ENCODE measurements at places on chromosomes 2 and 18.

DNA sequence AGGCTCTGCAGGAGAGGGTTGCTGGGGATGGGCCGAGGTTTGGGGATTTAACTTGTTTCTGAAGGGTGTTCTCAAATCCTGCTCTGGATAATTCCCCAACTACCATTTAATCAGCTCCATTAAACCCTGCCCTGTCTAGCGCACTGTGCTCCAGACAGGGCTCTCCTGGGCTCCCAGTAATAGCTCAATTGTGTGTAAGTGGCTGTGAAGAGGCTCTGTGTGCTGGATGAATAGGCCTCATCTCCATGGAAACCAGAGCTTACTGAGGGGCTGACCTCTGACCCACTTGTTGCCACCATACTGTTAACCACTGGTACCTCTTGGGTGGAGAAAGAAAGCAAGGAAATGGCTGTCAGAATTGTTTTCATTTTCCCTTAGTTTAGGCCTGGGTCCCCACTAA is 92.9 kb downstream of the TGOLN2 start:
- no peak for DNase-seq

- DNase-seq = no peak
These were observed 128.7 kb upstream of the CYP26B1 start for GRCh38 chr2:72276356-72276755.

- no peak for DNase-seq
These were observed 10.5 kb upstream of the PIEZO2 start for GRCh38 chr18:11159844-11160243.

DNA sequence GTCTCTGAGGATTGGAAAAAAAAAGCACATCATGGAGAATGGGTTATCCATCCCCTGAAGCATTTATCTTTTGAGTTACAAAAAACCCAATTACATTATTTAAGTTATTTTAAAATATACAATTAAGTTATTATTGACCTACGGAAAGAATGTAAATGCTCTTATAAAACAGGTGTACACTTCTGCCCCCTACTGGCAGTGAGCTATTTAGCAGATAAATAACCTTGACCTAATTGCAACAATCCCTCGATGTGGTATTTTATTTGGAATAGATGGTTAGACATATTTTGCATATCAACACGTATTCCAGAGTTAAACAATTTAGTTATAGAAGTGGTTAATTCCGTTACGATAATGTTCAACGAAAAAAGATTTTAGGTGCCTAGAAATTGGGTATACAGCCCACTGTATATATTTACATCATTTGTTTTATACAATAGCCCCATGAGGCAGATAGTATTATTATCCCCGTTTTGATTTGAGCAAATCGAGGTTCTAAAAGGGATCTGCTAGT is 9.1 kb upstream of the DAW1 start:
- DNase-seq = no peak

GRCh38 chr18:77940566-77940965 is 690.9 kb downstream of the GALR1 start:
- no peak for DNase-seq

- DNase-seq = no peak
These were observed 285.9 kb downstream of the FBXO15 start for GRCh38 chr18:73861771-73862170.

DNA sequence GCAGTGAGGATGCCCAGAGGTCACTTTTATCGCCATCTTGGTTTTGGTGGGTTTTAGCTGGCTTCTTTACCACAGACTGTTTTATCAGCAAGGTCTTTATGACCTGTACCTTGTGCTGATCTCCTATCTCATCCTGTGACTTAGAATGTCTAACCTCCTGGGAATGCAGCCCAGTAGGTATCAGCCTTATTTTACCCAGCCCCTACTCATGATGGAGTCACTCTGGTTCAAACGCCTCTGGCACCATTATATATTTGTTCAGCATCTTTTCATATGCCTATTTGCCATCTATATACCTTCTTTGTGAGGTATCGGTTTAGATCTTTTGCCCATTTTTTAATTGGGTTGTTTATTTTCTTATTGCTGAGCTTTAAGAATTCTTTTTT is 7.2 kb upstream of the CCNT2 start:
- no peak for DNase-seq
